ENCODE measurements at places on chromosomes 4 and X. TPM values are rescaled to one million over a fixed set of nuclear protein-coding genes. Genes with fewer than 3 reads are reported as not detected.

The KLB gene
- total RNA-seq: 0.21 TPM

The MYOZ2 gene
- 1.5 TPM for total RNA-seq

- DNase-seq: peak; percentile 92
- peak overlapping the region; percentile 80 for H3K27ac ChIP-seq
- H3K36me3 ChIP-seq: no peaks in the 10 kb centered on the region
- H3K27me3 ChIP-seq: no peaks in the 10 kb centered on the region
These were observed 15.2 kb downstream of the NDUFB11 start for GRCh38 chrX:47129157-47129898.

- peak overlapping the region; percentile 9 for H3K27ac ChIP-seq
- H3K4me1 ChIP-seq: no peaks in the 10 kb centered on the region
- H3K27me3 ChIP-seq: no peaks in the 10 kb centered on the region
- DNase-seq: no peak
- no peak overlapping the region for H3K4me3 ChIP-seq
These were observed 250.8 kb downstream of the ARHGAP24 start for GRCh38 chr4:85725721-85726170.

GRCh38 chrX:133749951-133750350, 235.4 kb downstream of the GPC3 start:
- DNase-seq: no peak
- H3K4me3 ChIP-seq: no peak overlapping the region
- no peaks in the 10 kb centered on the region for H3K27me3 ChIP-seq
- H3K4me1 ChIP-seq: no peaks in the 10 kb centered on the region
- H3K36me3 ChIP-seq: no peaks in the 10 kb centered on the region
- H3K27ac ChIP-seq: no peak overlapping the region

All from uterus (tissue), 4 donors.